Endodermal cell (in vitro differentiated cells): ENCODE measurements at places on chromosomes 3 and 15. TPM values are rescaled to one million over a fixed set of nuclear protein-coding genes. Genes with fewer than 3 reads are reported as not detected.

TBCCD1 gene
- 11.9 and 12.6 TPM in 2 replicates for total RNA-seq

BFSP2 gene
- total RNA-seq: not detected in 3 replicates

ATP13A5 gene
- total RNA-seq: 0.43 and 0.59 TPM in 2 replicates

UROC1 gene
- not detected in 3 replicates for total RNA-seq

NBEAL2 gene
- total RNA-seq: 55.6 and 64.0 TPM in 2 replicates

ICE2 gene
- 89.2 and 89.4 TPM in 2 replicates for total RNA-seq

GOLGA8S gene
- 0.09 to 0.13 TPM in 2 of 3 replicates, not detected in the other for total RNA-seq

SERINC4 gene
- 0.16 and 0.18 TPM in 2 replicates for total RNA-seq

KCNAB1 gene
- 0.59 and 0.81 TPM in 2 replicates for total RNA-seq

SCG5 gene
- 9.8 to 10.9 TPM (median 10.2 TPM) in 3 replicates for total RNA-seq

TICRR gene
- total RNA-seq: 21.3 and 21.9 TPM in 2 replicates

ACKR4 gene
- not detected in 3 replicates for total RNA-seq

LDHAL6B gene
- total RNA-seq: not detected in 2 replicates

EXD1 gene
- total RNA-seq: 0.26 TPM in 1 of 2 replicates, not detected in the other

CLRN1 gene
- total RNA-seq: not detected in 2 replicates

CYP19A1 gene
- total RNA-seq: not detected in 3 replicates

RBPMS2 gene
- total RNA-seq: 131 and 134 TPM in 2 replicates

SCAANT1 gene
- total RNA-seq: not detected in 2 replicates

OSTN gene
- total RNA-seq: not detected in 2 replicates

SLC22A13 gene
- 0.21 to 0.33 TPM (median 0.29 TPM) in 3 replicates for total RNA-seq

CLEC3B gene
- total RNA-seq: not detected in 3 replicates

CSPG4 gene
- 3.1 to 3.9 TPM (median 3.3 TPM) in 3 replicates for total RNA-seq

GMPPB gene
- total RNA-seq: 21.5 to 38.8 TPM (median 35.5 TPM) in 3 replicates

EAF2 gene
- 2.4 and 3.5 TPM in 2 replicates for total RNA-seq

ZNF385D gene
- total RNA-seq: 1.1 and 1.5 TPM in 2 replicates

ADAMTS9 gene
- total RNA-seq: 9.5 and 16.1 TPM in 2 replicates

PPCDC gene
- total RNA-seq: 12.2 to 19.9 TPM (median 15.9 TPM) in 3 replicates

SEMA6D gene
- total RNA-seq: 23.6 to 37.0 TPM (median 27.9 TPM) in 3 replicates

DISP2 gene
- 0.40 and 0.50 TPM in 2 replicates for total RNA-seq

NMNAT3 gene
- total RNA-seq: 1.4 and 1.6 TPM in 2 replicates

TM6SF1 gene
- 1.9 to 2.0 TPM (median 2.0 TPM) in 3 replicates for total RNA-seq

OCA2 gene
- 0.27 to 0.63 TPM (median 0.29 TPM) in 3 replicates for total RNA-seq

PCLAF gene
- 41.4 to 78.0 TPM (median 72.8 TPM) in 3 replicates for total RNA-seq

TMEM158 gene
- 5.5 and 6.8 TPM in 2 replicates for total RNA-seq

ANKRD63 gene
- total RNA-seq: not detected in 3 replicates

IL1RAP gene
- total RNA-seq: 1.6 to 2.6 TPM (median 2.1 TPM) in 3 replicates

DCLK3 gene
- 3.9 to 4.3 TPM (median 4.1 TPM) in 3 replicates for total RNA-seq

ISLR gene
- 0.29 and 0.41 TPM in 2 replicates for total RNA-seq

MUC13 gene
- 0.15 TPM in 1 of 2 replicates, not detected in the other for total RNA-seq

PRRT3 gene
- total RNA-seq: 4.8 to 12.1 TPM (median 11.3 TPM) in 3 replicates

PPM1L gene
- total RNA-seq: 3.3 and 3.5 TPM in 2 replicates

CLDN1 gene
- 8.7 to 61.2 TPM (median 9.2 TPM) in 3 replicates for total RNA-seq

SFMBT1 gene
- total RNA-seq: 9.2 and 10.3 TPM in 2 replicates

SLC22A14 gene
- not detected in 2 replicates for total RNA-seq

SLITRK3 gene
- total RNA-seq: 0.09 TPM in 1 of 2 replicates, not detected in the other

LPCAT4 gene
- total RNA-seq: 50.1 to 69.2 TPM (median 64.7 TPM) in 3 replicates

ARHGEF26 gene
- 5.4 to 13.9 TPM (median 12.4 TPM) in 3 replicates for total RNA-seq

CISH gene
- 0.66 to 1.2 TPM (median 0.84 TPM) in 3 replicates for total RNA-seq

C2CD4B gene
- 0.66 and 0.72 TPM in 2 replicates for total RNA-seq

ST3GAL6 gene
- total RNA-seq: 6.0 to 8.2 TPM (median 8.1 TPM) in 3 replicates

IGF2BP2 gene
- total RNA-seq: 143 to 162 TPM (median 156 TPM) in 3 replicates

KNG1 gene
- not detected in 2 replicates for total RNA-seq

CILP gene
- total RNA-seq: not detected in 2 replicates

IP6K1 gene
- total RNA-seq: 29.2 to 50.3 TPM (median 49.8 TPM) in 3 replicates

PAK2 gene
- total RNA-seq: 58.7 and 67.1 TPM in 2 replicates

RYR3 gene
- total RNA-seq: 0.38 to 0.71 TPM (median 0.65 TPM) in 3 replicates

MUSTN1 gene
- 4.2 and 4.4 TPM in 2 replicates for total RNA-seq

DNAJC13 gene
- total RNA-seq: 36.2 and 40.5 TPM in 2 replicates

PPP1R14D gene
- total RNA-seq: not detected in 2 replicates
